ENCODE measurements at places on chromosomes 13 and 19.

DNA sequence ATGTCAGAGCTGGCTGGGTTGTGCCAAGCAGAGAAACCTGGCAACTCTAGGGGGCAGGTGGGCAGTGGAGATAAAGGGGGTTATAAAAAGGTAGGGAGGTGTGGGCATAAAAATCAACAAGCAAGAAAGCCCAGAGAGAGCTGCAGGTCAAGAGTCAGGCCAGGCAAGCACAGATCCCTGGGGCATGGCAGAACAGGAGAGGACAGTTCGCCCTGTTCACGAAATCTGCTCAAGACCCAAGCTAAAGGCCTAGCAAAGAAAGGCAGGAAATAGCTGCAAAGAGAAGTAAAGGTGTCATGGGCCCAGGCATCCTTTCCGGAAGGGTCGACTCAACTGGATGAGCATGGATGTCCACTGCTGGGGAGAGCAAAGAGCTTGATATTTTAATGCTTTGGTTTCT lies 3.4 kb downstream of the MBNL2 start:
- peak; percentile 31 for DNase-seq

DNA sequence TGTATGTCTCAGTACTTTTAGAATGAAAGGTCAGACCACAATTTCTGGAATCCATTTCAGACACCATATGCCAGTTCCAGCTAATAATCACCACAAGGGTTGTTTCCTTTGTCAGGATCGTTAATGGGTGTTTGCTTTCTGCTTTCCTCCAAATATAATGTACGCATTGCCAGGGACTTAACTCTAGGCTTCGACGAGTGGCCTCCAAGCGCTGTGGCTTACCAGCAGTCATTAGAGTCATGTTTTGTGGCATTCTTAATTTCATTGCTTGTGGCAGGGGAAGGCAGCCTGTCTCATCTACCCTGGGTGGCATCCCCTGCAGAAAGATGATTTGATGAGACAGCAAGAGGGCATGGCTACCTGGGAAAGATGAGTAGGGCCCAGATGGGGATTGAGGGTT lies 22.5 kb downstream of the SAFB start:
- no peak for DNase-seq

- DNase-seq: no peak
These were observed 168.3 kb upstream of the SLITRK1 start for GRCh38 chr13:84050536-84050935.

- no peak for DNase-seq
These were observed 3.8 kb downstream of the MZF1 start for GRCh38 chr19:58569191-58569942.

GRCh38 chr19:33669376-33669775 lies 47.6 kb downstream of the CHST8 start:
- no peak for DNase-seq

- DNase-seq: peak; percentile 64
These were observed 30.7 kb downstream of the HTR2A start for GRCh38 chr13:46866150-46866549.

DNA sequence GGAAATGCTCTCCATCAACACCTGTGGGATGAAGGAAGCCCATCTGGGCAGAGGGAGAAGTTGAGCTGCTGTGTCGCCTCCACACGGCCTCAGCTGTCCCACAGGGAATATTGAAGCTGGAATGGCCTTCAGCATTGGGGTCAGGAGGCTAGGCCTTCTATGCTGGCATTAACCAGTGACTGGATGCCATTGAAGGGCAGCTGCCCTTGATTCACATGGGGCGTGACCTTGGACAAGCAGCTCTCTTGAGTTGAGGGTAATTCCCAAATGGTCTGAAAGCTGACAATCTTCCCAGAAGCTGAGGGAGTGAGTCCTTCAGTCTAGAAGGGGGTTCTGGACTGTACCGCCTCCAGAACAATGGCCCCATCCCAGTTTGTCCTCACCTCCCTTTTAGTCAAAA lies 6.7 kb downstream of the BCL3 start:
- DNase-seq: no peak

GRCh38 chr19:3949997-3950859 lies 17.4 kb downstream of the NMRK2 start:
- no peak for DNase-seq

DNA sequence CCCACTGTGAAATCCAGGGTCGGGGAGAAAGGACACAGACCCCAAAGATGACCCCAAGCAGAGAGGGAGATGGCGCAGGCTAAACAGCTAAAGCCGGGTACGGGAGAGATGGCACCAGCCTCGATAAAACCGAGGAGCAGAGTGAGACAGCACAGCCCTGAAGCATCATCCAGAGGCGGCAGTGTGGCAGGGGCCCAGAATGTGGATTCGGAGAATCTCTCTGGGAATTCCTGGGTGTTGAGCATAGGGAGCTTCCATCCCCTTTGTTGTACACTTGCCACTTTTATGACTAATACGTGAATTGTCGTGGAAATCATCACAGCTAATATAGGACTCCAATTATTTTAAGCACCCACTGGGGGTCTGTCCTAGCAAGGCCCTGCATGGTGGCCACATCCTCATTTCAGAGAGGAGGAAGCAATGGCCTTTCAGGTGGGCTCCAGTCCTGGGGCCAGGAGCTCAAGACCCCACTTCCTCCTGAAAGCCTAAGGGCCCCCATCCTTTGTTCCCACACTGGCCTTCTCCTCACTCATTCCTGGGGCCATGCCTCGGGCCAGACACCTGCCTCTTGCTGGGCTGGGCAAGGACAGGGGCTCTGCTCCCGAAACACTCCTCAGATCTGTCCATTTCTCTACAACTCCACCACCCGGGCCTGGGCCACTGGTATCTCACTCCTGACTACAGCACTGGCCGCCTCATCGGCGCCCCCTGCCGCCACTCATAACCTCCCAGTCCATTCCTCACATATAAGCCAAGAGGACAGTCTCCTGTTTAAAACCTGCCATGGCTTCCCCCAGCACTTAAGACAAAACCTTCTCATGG lies 29.3 kb upstream of the ATP1A3 start:
- DNase-seq: no peak

- peak; percentile 49 for DNase-seq
These were observed 27.4 kb upstream of the TIMM44 start for GRCh38 chr19:7970716-7971448.

- DNase-seq: no peak
These were observed 20.0 kb upstream of the ATP12A start for GRCh38 chr13:24660023-24660741.

- no peak for DNase-seq
These were observed 166.4 kb downstream of the EFNB2 start for GRCh38 chr13:106369091-106369490.

DNA sequence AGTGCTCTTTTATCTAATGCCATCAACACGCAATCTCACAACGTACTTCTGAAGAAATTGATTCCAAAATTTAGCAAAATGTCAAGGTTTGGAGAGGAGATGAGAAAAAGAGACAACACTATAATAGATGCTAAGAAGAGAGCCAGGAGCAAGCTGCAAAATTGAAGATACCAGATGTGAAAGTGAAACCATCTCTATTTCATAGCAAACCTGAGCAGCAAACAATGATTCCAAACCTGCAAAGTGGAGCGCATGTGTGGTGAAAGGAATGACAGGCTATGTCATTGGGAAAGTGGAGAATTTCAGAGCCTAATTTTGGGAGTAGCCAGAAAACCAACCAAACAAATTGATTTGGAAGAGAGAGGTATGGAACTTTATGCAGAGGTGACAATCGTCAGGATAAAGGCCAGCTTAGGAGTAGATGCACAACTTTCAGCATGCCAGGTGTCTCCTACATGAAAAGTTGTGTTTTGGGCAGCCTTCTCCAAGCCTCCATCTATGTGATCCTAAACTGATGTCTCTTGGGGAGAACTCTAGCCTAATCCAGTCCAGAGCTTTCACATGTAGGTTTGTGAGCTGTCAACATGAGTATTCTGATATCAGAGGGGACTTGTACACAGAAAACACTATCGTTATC lies 158.4 kb upstream of the FNDC3A start:
- no peak for DNase-seq

GRCh38 chr13:114154476-114154875 lies 22.1 kb upstream of the RASA3 start:
- no peak for DNase-seq

DNA sequence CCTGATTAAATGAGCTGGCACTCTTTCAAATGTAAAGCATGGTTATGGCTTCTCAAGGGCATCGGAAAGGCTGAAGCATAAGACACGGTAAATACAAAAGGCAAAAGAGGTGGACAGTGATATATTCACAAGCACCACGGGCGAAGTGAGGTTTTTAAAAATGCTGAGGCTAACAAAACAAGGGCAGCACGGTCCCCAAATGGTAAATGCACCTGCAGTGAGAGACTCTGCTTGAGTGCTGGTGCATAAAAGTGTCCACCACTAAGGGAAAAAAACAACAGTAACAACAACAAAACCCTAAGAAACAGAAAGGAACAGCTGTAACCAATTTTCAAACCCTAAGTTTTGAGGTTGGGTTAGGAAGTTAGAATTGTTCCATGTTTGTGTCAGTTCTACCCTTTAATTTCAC lies 234.9 kb downstream of the PCDH9 start:
- no peak for DNase-seq

DNA sequence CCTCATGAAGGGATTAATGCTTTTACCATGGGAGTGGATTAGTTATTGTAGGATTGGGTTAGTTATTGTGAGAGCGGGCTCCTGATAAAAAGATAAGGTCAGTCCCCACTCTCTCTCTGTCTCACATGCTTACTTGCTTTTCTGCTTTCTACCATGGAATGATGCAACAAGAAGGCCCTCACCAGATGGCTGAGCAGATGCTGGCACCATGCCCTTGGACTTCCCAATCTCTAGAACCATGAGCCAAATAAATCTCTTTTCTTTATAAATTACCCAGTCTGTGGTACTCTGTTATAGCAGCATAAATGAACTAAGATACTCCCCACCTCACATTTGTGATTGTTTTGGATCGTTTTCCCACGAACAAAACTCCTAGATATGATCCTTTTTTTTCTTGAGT lies 353.8 kb downstream of the DNAJC15 start:
- DNase-seq: no peak

- peak; percentile 62 for DNase-seq
These were observed 61.4 kb upstream of the SLITRK1 start for GRCh38 chr13:83943530-83944279.

DNA sequence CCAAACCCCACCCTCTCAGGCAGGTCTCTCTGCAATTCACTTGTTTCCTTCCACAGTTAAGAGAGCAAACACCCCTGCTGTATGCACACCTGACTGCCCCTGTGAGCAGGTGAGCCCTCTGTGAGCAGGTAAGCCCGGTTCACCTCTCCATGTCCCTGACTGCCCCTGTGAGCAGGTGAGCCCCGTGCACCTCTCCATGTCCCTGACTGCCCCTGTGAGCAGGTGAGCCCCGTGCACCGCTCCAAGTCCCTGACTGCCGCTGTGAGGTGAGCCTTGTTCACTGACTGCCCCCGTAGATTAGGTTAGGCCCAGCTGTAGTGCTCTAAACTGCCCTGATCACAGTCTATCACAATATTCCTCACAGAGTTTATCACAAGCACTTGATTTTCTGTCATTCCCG lies 29.2 kb downstream of the TMTC4 start:
- no peak for DNase-seq

- DNase-seq: peak; percentile 62
These were observed 547.0 kb upstream of the SLITRK5 start for GRCh38 chr13:87123987-87124784.

DNA sequence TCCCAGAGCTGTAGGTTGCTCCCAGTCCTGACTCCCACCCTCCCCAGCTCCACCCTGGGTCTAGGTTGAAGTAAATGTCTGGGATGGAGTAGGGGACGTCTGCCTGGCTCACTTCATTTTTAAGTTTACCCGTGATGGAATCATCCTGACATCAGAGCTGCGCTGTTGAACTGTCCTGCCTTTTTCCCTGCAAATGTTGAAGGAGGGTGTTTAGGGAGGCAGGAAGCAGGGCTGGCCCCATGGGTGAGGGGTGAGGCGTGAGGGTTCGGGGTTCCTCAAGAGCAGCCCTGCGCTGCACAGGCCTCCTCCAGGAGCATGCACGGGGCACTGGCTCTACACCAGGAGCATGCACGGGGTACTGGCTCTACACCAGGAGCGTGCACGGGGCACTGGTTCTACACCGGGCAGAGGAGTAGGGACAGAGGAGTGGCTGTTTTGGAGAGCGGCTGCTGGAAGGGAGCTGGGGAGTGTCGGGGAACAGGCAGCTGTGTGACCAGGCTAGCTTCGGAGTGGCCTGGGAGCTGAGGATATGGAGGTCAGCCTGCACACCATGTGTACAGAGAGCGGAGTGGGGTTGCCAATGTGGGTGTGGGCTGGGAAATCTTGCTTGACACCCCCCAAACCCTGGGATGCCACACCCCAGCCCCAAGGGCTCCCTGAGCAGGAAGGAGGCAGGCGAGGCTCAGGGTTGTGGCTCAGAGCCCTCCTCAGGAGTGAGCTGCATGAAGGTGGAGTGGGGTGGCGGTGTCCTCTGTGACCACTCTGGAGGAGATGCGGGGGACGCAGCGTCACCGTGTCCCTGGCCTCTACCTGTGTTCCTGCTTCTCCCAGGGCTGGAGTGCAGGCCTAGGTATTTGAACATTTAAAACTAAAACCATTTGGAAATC lies 63.3 kb downstream of the GPR12 start:
- DNase-seq: no peak

- DNase-seq: no peak
These were observed 7.5 kb downstream of the HAUS5 start for GRCh38 chr19:35620001-35620400.

DNA sequence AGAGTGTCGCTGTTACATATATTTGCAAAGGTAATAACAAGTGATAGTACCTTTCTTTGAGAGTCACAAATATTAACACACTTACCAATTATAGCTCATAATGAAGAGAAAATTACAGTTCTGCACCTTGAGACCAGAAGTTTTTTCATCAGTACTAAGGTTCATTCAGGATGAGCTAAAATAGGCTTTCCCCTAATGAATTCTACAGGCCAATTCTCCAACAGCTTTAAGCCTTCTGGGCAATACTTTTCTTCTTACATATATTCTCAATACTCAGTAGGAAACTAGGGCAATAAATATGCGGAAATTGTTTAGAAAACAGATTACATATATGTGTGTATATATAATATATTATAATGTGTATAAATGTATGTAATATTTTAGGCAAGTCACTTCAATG lies 2672.8 kb upstream of the PCDH20 start:
- no peak for DNase-seq

DNA sequence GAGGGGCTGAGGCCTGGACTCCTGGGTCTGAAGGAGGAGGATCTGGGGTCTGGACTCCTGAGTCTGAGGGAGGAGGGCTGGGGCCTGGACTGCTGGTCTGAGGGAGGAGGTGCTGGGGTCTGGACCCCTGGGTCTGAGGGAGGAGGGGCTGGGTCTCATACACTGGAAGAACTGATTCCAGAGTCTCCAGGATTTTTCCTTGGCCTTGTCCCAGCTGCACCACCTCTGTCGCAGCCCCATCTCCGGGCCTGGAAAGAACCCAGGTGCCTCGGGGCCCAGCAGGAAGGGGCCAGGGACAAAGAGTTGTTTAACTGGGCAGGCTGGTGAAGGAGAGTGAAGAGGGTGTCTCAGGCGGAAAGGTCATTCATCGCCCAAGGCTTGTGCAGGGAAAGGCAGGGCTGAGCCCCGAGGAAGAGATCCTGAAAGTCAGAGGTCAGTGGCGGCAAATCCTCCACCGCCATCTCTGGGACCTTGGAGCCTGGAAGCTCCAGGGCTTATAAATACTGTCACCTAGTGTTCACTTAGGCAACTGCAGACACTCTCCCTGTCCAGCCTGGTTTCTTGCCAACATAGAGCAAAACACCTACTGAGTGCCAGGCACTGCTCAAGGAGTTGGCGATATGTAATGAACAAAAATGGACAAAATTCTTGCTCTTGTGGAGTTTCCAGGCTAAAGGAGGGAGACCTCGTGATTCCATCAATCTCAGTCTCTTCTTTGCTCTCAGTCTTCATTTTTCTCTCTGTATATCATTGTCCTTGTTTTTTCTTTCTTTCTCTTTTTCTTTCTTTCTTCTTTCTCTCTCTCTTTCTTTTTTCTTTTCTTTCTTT lies 4.4 kb upstream of the KCNN4 start:
- DNase-seq: peak; percentile 77
